ENCODE measurements at places on chromosomes 3 and 15.

DNA sequence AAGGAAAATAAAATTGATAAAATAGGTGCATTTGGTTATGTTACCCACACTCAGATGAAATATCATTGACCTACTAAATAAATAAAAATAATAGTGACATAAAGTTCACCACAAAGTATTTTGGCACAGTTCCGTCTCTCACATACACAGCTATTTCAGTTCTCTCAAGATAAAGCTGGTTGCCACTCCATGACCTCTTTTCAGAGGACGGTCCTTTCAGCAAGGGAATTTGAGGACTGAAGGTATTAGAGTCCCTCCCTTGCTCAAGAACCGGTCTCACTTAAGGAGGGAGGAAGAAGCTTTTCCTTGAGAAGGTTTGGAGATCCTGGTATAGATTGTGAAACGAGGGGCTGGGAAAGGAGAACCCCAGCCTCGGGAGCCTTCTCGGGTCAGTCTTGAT is 285.5 kb upstream of the CFAP20DC start:
- DNase-seq = no peak

DNA sequence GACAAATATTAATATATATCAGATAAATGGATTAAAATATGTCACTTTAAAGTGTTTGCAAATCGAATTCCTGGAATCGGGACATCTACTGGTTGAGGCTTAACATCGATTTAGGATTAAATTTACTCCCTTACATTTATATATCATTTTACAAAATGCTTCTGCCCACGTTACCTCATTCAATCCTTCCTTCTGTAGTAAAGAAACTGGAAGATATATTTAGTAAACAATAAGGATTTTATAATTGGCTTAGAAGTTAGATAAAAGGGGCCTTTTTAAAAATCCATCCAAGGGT is 1.3 kb downstream of the CLPX start:
- no peak for DNase-seq

DNA sequence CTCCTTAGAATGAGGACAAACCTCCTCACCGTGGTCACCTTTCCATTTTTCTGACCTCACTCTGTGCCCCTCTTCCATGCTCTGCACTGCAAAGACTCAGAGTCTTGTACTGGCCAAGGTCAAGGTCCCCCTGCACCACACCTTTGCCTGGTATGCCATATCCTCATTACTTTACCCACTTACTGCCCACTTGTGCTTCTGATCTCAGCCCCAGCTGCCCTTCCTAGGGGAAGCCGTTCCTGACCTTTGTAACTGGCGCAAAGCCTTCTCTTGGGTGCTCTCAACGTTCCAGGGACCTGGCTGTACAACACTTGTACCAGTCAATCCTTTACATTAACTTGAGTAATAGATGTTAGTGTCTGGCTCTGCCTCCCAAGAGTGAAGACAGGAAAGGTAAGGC is 256.0 kb downstream of the SV2B start:
- no peak for DNase-seq

DNA sequence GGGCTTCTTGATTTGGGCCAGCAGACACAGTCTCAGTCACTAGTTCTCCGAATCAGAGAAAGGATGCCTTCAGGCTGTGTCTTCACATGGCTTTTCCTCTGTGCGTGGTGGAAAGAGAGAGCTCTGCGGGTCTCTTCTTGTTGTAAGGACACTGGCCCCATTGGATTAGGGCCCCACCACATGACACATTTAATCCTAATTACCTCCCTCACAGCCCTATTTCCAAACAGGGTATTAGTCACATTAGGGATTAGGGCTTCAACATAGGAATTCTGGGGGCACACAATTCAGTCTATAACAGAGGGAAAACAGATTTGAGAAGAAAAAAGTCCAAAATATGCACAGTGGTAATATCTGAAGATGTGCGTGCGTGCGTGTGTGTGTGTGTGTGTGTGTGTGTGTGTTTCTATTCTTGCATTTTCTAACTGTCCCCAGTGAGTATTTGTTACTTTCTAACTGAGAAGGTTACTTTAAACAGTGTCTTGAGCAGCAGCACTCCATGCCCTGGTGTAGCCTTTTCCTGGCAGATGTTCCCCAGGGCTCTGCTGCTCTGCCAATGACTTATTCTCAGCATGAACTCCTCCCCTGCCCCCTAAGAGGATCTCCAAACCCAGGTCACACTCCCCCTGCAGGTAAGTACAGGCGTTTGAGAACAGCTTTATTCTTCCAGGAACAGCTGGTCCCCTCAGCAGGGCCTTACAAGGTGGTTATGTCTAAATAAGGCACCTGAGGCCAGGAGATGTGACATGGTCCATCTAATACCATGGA is 72.9 kb downstream of the RPL39L start:
- peak; percentile 86 for DNase-seq

GRCh38 chr3:21169948-21170347 is 581.1 kb downstream of the ZNF385D start:
- DNase-seq = no peak

DNA sequence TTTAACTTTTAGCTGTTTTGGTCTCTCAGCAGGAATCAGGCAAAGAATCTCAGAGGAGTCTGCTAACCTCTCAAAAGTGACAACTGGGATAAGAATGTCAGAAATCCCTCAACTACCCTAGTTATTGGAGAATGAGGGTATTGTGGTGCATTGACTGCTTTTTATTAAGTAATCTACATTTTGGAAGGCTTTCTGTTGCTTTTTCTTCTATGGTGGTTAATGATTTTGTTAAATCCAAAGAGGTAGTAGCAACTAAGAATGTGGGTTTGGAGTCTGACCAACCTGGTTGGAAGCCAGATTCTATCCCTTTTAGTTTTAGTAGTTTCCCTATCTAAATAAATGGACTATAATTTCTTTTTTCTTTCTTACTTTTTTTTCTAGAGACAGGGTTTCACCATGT is 94.7 kb upstream of the RNF7 start:
- DNase-seq = no peak

- no peak for DNase-seq
These were observed 458.4 kb upstream of the CFAP20DC start for GRCh38 chr3:59508273-59508672.

- DNase-seq = no peak
These were observed 65.4 kb downstream of the DHX30 start for GRCh38 chr3:47868306-47868705.

DNA sequence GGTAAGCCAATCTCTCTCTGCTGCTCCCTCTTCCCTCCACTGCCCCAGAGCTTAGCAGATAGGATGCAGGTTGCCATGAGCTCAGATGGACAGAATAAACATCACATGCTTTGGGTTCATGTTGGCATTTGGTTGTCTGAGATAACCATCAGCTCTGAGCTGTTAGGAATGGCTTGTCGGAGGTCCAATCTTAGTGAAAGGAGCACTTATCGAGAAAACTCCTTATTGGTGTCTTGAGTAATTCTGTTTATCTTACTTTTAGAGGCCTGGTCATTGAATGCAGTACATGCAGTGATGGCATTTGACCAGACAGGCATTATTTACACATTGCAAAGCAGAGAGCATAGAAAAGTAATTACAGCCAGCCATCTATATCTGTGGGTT is 99.7 kb downstream of the CEMIP start:
- DNase-seq = no peak

GRCh38 chr15:101689901-101690300 is 34.4 kb downstream of the TARS3 start:
- no peak for DNase-seq

GRCh38 chr3:116181159-116181558 is 264.1 kb downstream of the LSAMP start:
- DNase-seq = no peak
